ENCODE measurements at places on chromosomes 11 and 22.

DNA sequence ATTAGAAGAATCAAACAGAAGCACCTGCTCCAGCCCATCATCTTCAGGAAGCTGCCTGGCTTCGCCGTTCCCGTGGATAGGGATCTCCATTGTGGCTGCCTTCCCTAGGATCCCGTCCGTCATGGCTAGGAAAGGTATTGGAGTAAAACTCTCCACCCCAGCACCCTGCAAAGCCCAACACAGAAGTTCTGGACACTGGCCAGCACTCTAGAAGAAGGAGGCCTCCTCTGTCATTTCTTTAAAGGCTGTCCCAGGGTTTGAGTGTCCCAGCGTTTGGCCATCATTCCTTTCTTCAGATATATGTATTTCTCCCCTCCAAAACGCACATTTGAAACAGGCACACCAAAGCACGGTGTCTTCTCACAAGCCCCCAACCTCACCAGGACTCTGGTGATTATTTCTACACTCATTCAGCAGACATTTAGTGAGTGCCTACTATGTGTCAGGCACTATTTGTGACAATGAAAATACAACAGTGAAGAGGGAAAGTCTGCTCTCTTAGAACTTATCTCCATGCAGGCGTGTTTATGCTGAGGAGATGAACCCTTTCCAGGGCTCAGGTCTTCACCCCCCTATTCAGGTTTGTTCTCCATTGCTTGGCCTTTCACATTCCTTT lies 724 bp downstream of the ARFIP2 start:
- H3K4me3 ChIP-seq = peak overlapping the region; percentile 86
- no peak for ATAC-seq
- peak overlapping the region; percentile 93 for H3K27ac ChIP-seq
- H3K27me3 ChIP-seq = no peaks in the 10 kb centered on the region

DNA sequence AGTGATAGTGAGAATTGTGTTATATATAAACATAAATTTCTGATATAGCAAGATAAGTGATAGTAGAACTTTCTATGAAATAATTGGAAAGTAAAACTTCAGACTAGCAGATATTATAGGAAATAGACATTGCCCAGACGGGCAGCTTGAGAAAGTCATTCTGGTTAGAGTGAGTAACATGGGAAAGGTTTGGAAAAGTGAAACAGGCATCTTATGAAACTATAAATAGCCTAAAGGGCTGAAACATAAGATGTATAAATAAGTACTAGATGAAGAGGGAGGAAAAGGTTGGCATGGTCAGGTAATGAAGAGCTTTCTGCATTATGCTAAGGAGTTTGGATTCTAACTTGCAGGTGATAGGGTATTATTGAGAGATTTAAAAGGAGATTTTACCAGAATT lies 101.3 kb downstream of the DYNC2H1 start:
- no peak for ATAC-seq
- H3K27me3 ChIP-seq = no peaks in the 10 kb centered on the region
- no peaks in the 10 kb centered on the region for H3K36me3 ChIP-seq
- no peak overlapping the region for H3K27ac ChIP-seq
- no peaks in the 10 kb centered on the region for H3K4me1 ChIP-seq

- H3K27ac ChIP-seq = no peak overlapping the region
- H3K36me3 ChIP-seq = peaks cover 9% of the 10 kb centered on the region
- peaks cover 40% of the 10 kb centered on the region for H3K27me3 ChIP-seq
- ATAC-seq = no peak
Observed at GRCh38 chr22:26889802-26890201, 232.4 kb downstream of the MIAT start.

DNA sequence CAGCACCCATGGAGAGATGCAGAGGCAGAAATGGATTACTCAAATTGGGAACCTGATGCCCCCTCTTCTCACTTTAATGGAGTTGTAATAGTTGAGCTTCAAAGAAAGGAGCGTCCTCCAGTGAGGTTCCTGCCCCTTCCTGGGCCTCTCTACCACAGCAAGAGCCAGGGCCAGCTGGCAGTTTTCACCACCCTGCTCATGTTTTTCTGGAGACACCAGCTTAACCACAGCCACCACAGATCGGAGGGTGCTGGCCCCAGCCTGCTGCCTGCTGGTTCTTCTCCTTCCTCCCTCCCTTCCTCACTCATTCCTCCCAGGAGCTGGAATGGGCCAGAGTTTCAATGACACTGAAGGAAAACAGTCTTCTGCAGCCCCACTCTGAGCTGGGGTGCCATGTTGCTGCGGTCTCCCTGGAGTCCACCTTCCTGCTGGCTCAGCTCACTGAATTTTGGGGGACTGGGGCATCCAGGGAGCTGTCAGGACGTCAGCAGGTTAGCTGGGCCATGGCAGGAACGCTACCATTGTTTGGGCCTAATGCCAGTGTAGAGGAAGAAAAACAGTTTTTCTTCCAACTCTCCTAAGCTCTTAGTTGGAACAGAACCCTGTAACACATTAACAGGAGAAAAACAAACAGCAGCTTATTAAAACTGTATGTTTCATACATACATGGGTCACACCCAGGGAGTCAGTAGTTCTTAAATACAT lies 57.7 kb downstream of the TRAF6 start:
- H3K4me3 ChIP-seq = no peak overlapping the region
- no peaks in the 10 kb centered on the region for H3K36me3 ChIP-seq
- peaks cover 25% of the 10 kb centered on the region for H3K4me1 ChIP-seq
- H3K27ac ChIP-seq = no peak overlapping the region
- no peak for ATAC-seq

- H3K4me3 ChIP-seq = peak overlapping the region; percentile 87
- no peaks in the 10 kb centered on the region for H3K27me3 ChIP-seq
- H3K36me3 ChIP-seq = no peaks in the 10 kb centered on the region
Observed at GRCh38 chr22:46043339-46043738, 66.4 kb upstream of the WNT7B start.

Measured in stimulated activated memory B cell treated with anti-CD40 and anti-IgM and Interleukin-4, amounts not matched to agents 10 μg/mL and 1 μg/mL and 100 μg/mL, for 72 hours (primary cell).